ENCODE measurements at places on chromosomes 2 and 18.

DNA sequence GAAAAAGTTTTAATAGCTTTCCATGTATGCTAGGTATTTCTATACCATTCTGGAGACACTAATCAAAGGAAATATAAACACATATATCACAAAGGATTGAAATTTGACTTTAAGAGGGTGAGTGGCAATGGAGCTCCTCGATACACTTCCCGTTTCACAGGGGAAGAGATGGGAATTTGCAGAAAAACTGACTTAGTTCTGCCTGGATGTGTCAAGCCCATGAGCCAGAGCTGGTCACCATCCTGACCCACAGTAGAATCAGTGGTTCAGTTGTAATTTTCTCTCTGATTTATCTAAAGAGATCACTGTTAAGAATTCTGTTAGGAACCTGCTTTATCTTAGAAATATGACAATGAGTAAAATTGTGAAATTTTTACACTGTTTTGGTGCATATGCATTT is 34.2 kb downstream of the PLCL1 start:
- no peak for DNase-seq

DNA sequence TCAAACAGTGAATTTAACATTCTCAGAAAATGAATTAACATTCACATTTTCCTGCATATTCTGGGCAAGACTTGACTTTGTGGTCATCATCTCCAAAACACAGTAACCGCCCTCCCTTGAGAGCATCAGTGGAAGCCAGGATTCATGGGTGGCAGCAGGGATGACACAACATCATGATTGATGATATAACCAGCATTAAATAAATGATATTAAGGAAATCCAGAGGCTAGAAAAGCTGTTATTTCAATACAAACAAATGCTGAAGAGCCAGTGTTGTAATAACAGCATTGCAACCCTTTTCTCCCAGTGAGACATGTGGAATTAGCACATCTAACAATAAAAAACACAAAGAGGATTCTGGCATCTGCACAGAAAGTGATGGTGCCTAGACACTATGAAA is 41.1 kb downstream of the CDC42EP3 start:
- DNase-seq = no peak

DNA sequence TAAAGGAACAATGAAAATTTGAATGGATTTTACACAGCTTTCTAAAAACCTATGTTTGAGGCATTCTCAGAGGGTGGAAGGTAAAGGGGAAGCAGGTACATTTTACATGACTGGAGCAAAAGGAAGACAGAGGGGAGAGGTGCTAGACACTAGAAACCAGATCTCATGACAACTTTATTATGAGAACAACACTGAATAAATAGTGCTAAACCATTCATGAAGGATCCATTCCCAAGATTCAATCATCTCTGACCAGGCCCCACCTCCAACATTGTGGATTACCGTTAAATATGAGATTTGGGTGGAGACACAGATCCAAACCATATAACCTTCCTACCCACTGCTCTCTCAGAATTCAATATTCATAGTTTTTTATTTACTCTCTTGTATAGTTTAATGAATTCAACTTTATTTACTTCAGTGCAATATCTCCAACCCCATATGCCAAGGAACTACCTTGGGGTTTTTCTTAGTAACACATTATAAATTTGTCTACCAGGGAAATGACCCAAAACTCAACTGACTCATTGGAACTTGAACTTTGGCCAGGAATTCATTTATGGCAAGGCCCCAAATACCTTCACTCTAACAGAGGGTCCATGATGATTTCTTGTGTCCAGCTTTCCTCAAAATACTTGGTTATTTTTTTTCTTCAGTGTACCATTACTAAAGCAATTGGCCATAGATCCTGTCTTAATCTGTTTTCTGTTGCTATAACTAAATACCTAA is 317.8 kb downstream of the GULP1 start:
- DNase-seq = no peak

DNA sequence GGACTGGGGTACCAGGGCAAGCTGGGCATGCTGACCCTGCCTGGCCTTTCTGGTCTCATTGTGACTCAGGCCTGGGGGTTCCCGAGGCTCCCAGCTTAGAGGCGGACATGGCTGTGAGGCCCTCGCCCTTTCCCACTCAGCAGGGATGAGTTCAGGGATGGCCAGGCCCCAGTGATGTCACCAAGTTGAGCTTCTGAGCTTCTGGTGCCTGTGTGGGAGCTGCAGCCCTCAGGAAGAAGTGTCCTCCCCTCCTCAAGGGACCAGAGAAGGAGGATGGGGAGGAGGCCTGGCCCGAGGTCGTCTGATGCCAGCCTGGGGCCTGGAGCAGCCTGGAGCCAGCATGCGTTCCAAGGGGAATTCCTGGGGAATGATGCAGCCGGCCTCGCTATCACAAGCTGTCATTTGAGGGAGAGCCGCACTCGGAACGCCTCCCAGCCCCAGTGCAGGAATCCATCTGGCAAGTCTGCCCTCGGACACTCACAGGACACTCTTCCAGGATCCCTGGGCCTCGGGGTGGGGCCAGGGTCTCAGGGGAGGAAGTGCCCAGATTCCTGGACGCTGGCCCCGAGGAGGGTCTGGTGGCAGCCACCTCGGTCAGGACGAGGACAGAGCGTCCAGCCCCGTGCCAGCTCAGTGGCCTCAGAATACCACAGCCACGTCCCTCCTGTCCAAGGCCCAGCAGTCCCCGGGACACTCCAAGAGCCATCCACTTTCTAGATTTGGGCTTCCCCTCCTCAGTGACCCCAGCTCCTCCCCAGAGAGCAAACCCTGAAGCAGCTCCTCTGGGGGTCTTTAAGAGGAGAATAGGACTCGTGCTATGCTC is 61.2 kb upstream of the GPC1 start:
- no peak for DNase-seq

DNA sequence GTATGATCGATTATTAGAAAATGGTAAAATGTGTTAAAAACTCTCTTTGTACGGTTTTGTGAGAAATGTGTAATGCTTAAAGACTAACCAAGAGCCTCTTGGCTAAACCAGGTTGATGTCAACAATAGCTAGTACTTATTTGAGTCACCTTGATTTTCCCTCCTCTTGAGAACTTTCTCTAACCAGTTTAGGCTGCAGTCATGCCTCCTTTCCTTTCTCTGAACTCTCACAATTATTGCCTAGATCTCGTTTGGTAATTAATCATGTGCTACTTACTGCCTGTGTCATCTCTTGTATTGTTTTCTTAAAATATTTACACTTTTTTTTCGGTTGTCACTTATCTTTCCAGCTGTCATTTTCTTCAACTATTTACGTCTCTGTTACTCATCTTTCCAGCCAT is 1.1 kb upstream of the EPC2 start:
- DNase-seq = no peak

- DNase-seq = no peak
Measured at GRCh38 chr2:56688661-56689060, 504.9 kb downstream of the CCDC85A start.

GRCh38 chr2:37348155-37348554 is 3.7 kb downstream of the QPCT start:
- no peak for DNase-seq

- DNase-seq = no peak
Measured at GRCh38 chr18:26052505-26052904, 37.9 kb downstream of the SS18 start.

- DNase-seq = no peak
Measured at GRCh38 chr2:160415991-160416390, 77.6 kb downstream of the RBMS1 start.

DNA sequence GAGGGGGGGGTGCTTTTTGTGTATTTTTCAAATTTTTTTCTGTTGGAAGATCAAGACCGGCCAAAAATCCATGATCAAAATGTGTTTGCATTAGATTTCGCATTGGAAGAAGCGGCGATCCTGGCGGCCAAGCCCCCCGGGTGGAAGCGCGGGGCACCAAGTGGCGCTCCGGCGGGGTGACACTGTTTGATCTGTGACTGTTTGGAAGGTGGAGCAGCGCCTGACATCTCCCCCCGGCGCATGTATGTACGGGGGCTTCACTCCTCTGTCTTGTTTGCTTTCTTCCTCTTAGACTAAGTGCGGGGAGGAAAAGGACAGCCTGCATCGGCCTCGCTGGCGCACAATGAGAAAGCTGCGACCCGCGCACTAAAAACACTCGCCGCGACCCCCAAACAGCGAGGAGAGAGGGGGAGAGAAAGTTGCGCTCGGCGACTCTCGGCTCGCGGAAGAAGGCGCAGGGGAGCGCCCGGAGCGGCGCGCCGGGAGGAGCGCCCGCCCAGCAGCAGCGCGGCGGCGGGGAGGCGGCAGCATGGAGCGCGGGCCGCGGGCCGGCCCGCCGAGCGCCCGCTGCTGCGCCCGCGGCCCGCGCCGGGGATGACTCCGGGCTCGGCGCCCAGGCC is 515 bp downstream of the TSHZ1 start:
- no peak for DNase-seq

- no peak for DNase-seq
Measured at GRCh38 chr2:20514596-20515269, 67.9 kb downstream of the RHOB start.

DNA sequence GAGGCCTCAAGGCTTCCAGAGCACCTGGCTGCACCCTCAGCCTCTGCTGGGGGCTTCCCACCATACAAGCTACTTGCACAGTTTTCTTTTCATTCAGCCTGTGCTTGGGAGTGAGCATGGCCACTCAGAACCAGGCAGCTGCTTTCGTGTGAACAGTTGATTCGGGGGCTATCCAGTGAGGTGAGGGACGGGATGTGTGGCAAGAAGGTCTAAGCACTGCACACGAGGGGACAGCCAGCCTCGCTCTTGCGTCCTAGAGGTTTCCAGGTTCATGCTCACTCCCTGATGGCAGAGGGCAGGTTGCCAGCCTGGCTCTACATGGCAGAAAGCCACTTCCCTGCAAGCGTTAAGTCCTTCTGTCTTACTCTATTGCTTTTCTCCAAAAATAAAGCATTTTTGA is 146.2 kb downstream of the MBP start:
- DNase-seq = no peak

GRCh38 chr18:57640749-57641148 is 19.1 kb upstream of the NARS1 start:
- no peak for DNase-seq

DNA sequence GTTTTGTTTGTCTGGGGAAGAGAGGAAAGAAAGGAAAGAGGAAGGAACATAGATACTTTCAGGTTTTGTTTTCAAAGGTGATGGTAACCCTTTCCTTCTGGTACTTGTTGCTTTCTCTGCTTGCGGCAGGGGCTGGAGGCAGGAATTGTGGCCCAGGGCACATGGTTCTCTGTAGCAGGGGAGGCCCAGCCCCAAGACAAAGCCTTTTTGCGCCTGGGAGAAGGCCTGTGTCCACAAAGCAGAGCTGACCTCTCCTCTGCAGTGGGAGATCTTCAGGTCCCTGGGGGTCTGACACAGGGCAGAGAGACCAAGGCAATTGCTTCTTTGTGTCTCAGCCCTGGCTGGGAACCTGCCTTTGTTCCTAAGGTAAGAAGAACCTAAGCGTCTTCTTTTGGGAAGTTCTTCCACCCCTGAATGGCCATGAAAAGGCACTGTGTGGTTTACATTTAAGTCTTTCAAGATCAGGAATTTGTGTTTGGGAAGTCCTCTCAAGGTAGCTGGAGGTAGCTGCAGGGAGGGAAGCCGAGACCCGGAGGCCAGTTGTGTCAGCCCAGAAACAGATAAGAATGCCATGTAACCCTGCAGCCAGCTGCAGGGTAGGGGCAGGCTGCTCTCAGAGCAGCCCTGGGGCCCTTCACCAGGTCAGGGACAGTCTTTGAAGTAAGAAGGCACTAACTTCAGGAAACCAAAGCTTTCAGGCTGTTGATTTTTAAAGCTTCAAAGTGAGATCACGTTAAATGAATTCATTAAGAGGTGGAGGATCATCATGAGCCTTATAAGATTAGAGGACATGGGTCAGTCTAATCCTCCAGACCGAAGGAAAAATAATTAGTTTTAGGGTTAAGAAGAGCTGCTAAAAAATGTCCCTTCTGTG is 119.3 kb downstream of the STPG4 start:
- no peak for DNase-seq

- DNase-seq = no peak
Measured at GRCh38 chr18:73690222-73690621, 457.4 kb downstream of the FBXO15 start.

DNA sequence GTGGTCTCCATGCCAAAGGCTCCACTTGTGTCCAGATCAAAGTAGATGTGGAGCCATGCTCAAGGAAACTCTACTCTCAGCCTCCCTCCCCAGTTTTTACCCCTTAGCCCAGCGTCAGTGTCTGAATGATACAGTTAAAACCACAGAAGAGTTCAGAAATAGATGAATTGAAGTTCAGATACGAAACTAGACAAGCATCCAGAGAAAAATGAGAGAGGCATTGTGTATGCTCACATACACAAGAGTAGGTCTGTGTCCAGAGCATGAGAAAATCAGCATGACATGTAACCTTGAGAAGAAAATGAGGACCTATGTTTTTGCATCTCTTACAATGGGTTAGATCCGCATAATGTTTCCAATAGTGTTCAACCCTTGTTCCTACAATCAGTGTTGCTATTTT is 612.8 kb upstream of the PKDCC start:
- no peak for DNase-seq

GRCh38 chr2:45114221-45114955 is 105.1 kb upstream of the SIX2 start:
- no peak for DNase-seq

DNA sequence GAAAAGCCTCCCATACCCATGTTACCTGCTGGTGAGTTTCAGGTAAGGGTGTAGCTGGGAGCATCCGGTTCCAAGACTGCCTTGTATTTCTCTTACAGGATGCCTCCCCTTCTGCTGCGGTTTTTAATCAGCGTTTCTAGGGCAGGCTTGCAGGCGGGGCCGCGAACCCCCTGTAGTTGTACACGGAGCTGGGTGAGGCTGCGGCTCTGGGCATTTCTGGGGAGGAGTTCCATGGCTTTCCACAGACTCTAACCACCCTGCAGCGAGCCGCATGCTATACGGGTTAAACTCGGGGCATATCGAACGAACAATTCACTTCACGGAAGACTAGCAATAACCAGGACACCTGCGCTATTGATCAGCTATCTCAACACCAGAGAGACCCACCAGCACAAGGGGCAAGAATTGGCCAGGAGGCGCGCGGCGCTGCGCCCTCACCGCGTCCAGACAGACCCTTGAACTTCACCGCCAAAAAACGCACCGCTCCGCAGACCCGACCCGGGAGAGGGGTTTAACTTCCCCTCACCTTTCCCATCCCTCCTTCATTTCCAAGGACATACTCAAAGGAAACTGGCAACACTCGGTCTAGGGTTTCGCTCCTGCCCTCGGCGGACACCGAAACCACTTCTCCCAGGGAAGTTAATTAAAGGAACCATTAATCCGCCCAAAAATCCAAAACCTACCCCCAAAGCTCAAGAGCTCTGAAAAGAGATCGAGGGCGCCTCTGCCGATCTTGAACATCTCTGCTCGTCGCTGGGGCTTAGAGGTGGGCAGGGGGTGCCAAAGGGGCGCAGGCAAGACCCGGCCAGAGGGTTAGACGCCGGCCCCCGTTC is 909 bp downstream of the TGFA start:
- no peak for DNase-seq

- DNase-seq = peak; percentile 89
Measured at GRCh38 chr2:96157649-96158553, 12.7 kb upstream of the DUSP2 start.
